ENCODE measurements at places on chromosomes 7 and 10.

- DNase-seq = no peak
Measured at GRCh38 chr10:1130226-1130625, 74.0 kb downstream of the WDR37 start.

GRCh38 chr7:371119-371778 lies 81.3 kb downstream of the FOXL3 start:
- no peak for DNase-seq

DNA sequence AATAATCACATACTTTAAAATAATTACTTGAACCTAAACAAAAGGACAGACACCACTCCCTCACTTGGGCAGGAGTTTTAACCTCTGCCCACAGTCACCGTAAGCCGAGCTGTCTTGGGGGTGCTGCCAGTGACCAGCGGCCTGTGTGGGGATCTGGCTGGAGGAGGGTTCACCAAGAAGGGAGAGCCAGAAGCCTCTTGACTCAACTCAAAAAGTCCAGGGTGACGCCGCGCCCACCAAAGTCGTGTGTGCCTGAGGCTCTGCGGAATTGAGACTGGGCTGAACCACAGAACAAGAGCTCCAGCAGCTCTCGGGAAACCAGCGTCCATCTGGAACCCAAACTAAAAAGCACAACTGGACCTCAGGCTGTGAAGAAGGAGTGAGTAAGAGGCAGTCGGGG lies 35.8 kb downstream of the ZFAND2A start:
- DNase-seq = no peak

- DNase-seq = no peak
Measured at GRCh38 chr7:33050535-33051318, 11.8 kb downstream of the NT5C3A start.

- no peak for DNase-seq
Measured at GRCh38 chr7:55427800-55428199, 62.7 kb downstream of the LANCL2 start.

- peak; percentile 88 for DNase-seq
Measured at GRCh38 chr7:116653204-116653603, 18.8 kb upstream of the MET start.

DNA sequence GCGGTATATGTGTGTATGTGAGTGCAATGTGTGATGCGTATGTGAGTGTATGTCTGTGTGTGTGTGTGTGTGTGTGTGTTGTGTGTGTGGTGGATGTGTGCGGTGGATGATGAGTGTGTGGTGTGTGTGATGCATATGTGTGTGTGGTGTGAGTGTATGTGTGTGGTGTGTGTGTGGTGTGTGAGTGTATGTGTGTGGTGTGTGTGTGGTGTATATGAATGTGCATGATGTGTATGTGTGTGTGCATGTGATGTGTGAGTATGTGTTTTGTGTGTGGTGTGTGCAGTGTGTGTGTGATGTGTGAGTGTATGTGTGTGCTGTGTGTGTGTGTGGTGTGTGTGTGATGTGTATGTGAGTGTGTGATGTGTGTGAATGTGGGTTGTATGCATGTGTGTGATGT lies 222.0 kb downstream of the SKAP2 start:
- DNase-seq = no peak

- DNase-seq = no peak
Measured at GRCh38 chr10:121260377-121260776, 337.9 kb downstream of the FGFR2 start.

GRCh38 chr10:101570428-101571270 lies 17.4 kb downstream of the POLL start:
- no peak for DNase-seq

- DNase-seq = no peak
Measured at GRCh38 chr10:50796693-50797092, 57.0 kb downstream of the ASAH2B start.

- DNase-seq = no peak
Measured at GRCh38 chr10:6274040-6274439, 71.3 kb downstream of the PFKFB3 start.

GRCh38 chr7:135704074-135704473 lies 23.9 kb downstream of the SLC13A4 start:
- DNase-seq = no peak

GRCh38 chr7:134886353-134887057 lies 99.8 kb upstream of the AGBL3 start:
- no peak for DNase-seq

- peak; percentile 26 for DNase-seq
Measured at GRCh38 chr10:46787321-46787615, 124.0 kb upstream of the PTPN20 start.

GRCh38 chr10:113108194-113108835 lies 158.3 kb downstream of the TCF7L2 start:
- DNase-seq = no peak

DNA sequence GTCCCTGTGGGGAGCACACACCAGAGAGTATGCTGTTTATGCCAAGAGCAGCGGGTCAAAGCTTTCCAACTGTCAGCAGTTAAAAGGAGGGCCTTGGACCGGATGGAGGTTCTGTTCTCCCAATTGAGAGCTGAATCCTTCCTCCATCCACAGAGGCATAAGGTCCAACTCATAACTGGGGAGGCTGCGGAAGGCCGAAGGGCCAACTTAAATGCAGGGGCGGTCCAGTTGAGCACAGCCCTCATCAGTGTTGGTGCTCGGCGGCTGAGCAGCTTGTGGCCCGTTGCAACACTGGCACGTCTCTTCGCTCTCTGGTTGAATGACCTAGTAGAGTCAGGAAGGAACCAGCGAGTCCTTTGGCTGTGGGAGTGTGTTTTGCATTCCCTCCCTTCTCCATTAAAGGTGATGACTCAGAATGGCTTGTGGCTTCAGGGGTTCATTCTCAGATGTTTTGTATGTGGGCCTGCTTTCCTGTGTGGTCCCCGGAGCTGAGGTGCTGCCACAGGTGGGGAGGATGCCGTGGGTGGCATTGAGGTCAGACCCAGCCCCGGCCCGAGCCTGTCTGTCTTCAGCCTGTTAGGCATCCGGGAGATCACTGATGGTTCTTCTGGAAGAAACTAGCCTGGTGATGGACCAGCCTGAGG lies 44.8 kb upstream of the DMBT1 start:
- peak; percentile 69 for DNase-seq

- no peak for DNase-seq
Measured at GRCh38 chr10:107098326-107098725, 66.2 kb downstream of the SORCS1 start.

DNA sequence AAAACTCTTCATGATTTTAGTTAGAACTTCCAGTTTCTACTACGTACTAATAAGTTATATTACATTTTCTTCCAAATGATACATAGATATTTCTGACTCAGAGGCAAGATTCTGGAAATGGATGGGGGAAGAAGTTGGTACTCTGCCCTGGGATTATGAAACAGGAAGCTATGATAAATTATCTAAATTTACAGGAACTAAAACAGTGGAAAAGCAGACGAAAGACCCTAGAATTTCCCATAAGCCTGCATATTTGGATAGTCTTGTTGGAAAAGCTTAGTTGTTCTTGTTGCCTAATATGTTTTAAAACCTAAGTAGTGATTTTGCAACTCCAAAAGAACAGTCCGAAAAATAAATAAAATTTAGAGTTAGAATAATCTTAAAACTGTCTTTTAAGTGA lies 21.8 kb downstream of the CFAP69 start:
- DNase-seq = no peak

DNA sequence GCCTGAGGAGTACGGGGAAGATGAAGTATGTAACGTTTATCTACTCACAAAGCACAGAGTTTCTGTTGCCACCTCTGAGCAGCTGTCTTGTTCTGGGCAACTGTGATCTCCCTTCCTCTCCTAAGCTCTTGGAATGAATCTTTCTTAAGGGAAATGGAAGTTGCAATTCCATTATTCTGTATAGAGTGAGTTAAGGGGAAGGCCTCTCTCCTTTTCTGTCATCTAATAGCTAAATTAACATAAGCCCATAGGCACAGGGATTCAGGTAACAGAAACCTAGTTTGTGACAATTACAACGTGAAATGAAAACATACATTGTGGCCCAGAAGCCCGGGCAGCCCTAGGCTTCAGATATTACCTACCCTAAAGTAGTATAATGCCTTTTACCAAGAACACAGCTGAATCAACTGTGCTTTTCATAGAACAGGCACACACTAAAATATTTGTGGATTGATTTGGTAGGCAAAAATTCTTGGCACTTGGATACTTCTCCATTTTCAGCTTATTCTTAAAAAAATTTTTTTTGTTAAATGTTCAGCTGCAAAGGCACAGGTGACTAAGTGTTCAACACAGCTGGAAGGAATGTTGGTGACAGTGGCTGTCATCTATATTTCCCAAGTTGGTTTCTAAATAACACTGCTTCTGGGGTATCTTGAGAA lies 3.8 kb upstream of the PDCD4 start:
- no peak for DNase-seq

DNA sequence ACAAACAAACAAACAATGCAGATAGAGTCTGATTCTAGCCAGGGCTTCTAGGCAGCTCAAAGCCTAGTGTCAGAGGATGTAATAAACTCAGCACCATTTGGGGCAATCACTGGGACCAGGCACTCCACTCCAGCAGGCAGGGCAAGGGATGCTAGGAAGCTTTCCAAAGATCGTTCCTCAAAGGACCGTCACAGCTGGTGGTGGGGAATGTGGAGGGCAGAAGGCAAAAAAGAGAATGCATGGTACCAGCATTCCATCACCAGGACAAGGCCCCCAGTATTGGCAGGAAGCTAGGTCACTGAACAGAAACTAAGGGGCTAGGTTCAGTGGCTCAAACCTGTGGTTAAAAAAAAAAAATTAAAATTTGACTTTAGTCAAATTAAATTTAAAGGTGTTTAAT lies 94.2 kb downstream of the CUL2 start:
- no peak for DNase-seq

DNA sequence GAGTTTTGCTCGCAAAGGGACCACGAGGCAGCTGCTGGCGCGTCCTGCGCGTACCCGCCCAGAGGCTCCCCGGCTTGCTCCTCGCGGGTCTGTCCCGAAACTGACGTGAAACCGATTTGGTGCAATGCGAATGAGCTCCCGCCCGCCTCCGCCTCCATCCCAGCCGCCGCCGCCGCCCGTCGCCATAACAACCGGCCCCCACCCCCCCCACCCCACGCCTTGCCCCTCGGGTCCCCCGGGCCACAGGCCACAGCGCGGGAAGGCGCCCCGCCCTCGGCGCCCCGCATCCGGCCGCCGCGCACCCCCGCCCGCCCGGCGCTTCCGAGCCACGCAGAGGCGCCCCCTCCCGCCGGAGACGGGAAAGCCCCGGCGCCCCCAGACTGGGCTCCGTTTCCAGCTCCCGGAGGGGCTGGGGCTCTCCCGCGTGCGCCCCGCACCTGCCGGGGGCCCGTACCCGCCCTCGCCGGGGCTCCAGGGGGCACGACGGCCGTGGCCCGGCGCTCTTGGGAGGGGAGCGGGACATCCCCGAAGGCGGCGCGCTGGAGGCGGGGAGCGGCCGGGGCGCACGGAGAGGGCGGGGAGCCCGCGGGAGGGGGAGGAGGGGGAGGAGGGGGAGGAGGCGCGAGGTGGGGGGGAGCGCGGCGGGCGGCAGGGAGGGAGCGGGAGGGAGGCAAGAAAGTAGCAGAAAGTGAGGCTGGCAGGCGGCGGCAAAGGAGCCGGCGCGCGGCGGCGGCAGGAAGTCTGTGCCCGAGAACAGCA lies at the start of gene CAMK1D:
Gene CAMK1D, plus strand, starts transcription at position 678 of the 759 bp plus-strand sequence.
- DNase-seq = no peak

- DNase-seq = no peak
Measured at GRCh38 chr10:6382081-6382480, 179.3 kb downstream of the PFKFB3 start.

- peak; percentile 98 for DNase-seq
Measured at GRCh38 chr10:14466257-14466656, 135.5 kb upstream of the FRMD4A start.

DNA sequence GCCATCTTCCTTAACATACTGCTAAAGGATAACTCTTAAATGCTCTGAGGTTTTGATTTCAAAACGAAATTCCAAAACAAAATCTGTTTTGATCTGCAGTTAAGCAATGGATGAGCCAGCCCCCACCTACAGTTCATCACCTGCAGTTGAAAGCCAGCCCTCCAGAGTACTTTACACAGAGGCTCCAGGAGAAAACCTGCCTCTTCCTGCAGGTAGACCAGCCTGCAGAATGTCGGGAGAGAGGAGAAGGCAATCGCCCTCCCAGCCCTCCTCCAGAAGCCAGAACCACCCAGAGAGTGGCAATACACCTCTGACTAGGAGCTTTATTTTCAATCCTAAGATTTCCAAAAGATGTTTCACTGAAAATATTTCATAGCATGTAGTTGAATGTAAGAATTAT lies 798.1 kb downstream of the GATA3 start:
- no peak for DNase-seq

- DNase-seq = peak; percentile 19
Measured at GRCh38 chr7:38368191-38368605, 94.8 kb upstream of the TARP start.

- no peak for DNase-seq
Measured at GRCh38 chr7:28723336-28723735, 234.8 kb downstream of the TRIL start.

GRCh38 chr7:22150221-22150620 lies 204.5 kb upstream of the CDCA7L start:
- DNase-seq = no peak

DNA sequence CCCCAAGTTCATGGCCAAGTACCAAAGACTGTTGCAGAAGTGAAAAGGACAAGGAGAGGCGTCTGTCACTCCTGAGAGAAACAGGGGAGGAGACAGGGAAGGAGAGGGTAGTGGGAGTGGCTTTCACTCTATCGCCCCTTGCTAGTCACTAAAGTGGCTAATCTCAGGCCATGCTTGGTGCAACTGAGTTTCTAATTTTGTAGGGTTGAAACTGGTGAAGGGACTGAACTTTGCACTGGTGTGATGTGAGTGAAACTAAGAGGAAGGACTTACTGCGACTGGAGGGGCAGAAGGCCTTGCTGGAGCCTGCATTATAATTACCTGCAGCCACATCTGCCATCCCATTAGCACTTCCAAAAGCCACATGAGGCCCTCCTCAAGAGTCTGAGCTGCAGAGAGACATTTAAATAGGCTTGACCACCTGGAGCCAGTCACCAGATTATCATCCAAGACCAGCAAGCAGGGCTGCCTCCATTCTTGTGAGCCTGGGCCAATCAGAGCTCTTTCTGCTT lies 107.2 kb upstream of the EEPD1 start:
- DNase-seq = no peak

DNA sequence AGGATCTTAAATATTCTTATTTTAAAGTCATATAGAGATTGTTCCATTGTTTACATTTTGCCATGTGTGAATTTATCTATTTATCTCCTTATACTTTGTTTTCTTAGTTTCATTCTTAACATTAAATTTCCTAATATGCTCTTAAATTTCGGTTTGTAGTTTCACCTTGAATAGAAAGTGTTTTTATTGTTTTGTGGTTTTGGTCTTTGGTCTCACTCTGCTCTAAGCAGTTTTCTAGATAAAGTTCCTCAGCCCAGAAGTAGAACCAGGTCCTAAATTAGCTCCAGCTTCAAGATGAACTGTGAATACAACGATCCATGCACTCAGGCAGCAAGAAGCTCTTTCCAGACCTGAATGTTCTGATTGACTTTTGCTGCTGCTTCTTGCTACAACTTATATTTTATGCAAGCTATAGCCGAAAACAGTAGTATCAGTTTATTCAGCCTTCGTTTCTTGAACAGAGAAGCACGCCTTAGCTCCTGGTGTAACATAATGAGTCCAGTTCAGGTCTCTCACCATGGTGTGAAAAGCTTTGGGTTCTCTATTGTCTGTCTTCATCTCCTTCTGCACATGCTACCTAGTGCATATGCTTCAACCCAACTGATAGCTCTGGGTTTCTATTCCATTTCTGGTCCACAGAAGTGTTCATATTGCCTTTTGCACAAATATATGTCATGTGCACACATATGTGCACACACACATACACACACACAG lies 95.3 kb downstream of the SEM1 start:
- DNase-seq = no peak
